ENCODE measurements at places on chromosomes 2 and 18.
A peak's percentile ranks its signal among the peaks of the same experiment; 100 is the strongest.

GRCh38 chr2:216777637-216778273 is 82.1 kb downstream of the TNP1 start:
- peak; percentile 5 for DNase-seq

- DNase-seq, result no peak
Observed at GRCh38 chr2:96184188-96184587, 24.4 kb downstream of the STARD7 start.

DNA sequence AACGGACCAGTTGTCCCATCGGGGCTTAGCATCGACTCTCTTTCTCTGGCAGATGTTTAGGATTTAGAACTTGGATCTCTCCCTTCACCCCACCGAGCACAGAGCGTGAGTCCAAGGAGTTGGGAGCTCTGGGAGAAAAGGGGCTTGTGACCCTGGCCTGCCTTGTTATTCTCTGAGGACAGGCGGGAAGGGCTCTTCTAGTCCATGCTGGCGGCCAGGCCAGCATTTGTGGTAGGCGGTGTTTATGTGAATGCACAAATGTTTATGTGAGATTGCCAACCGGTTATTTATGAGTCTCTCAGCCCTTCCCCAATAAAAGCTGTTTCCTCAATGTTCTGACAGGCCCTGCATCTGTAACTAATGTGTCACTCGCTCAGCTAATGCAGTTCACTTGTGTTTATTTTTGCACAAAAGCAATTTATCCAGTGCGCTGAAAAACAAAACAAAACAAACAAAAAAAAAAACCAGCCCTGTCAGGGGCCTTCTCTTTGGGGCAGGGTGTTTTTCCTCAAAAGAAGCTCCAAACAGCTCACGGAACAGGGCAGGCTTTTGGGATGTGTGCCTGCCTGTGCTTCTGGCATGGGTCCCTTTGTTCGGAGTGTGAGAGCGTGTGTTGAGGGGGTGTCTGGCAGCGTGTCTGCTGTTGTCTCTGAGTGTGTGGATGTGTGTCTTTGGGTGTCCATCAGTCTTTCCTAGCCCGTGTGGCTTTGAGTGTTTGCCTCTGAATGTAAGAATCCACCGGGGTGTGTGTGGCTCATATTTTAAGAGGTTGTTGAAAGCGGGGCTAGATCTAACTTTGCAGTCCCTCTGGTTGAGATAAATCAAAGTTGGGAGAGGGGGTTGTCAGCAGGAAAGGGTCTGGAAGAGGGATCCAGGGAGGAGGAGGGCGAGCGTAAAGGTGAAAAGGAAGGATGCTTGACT is 52.8 kb upstream of the HAAO start:
- no peak for DNase-seq

GRCh38 chr2:156800781-156801361 is 364.7 kb downstream of the GPD2 start:
- no peak for DNase-seq

GRCh38 chr2:99096728-99097127 is 44.8 kb upstream of the C2orf15 start:
- no peak for DNase-seq

- DNase-seq, result no peak
Observed at GRCh38 chr2:72827966-72828646, 2.3 kb upstream of the EXOC6B start.

GRCh38 chr2:45713136-45713535 is 61.7 kb downstream of the PRKCE start:
- no peak for DNase-seq

DNA sequence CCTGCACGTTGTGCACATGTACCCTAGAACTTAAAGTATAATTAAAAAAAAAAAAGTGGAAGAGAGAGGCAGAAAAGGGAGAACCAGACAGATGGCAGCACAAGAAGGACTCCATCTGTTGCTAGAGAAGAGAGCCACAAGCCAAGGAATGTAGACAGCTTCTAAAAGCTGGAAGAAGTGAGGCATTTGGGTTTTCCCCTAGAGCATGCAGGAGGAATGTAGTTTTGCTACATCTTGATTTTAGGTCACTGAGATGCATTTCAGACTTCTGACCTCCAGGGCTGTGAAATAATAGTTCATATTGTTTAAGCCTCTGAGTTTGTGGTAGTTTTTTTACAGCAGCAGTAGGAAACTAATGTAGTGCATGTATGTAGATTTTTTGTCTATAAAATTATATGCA is 46.0 kb downstream of the CAVIN2 start:
- DNase-seq, result no peak

- DNase-seq, result no peak
Observed at GRCh38 chr2:230925443-230925878, 419 bp upstream of the GPR55 start.

GRCh38 chr18:37956020-37956419 is 390.4 kb upstream of the CELF4 start:
- DNase-seq, result no peak

DNA sequence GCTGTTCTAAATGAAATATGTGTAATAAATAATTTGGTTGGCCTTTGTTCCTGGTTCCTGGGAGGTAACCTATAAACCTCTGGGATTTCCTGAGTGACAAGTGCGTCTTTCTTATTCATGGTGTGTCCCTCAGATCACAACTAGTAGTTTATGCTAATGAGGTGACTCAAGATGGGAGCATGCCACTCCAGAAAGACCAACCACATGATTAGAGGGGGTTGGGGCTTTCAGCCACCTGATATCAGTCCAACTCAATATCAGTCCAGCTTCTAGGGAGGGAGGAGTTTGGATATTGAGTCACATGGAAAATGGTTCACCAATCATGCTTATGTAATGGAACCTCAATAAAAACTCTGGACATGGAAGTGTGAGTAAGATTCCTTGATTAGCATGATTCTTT is 96.6 kb downstream of the QPCT start:
- no peak for DNase-seq

DNA sequence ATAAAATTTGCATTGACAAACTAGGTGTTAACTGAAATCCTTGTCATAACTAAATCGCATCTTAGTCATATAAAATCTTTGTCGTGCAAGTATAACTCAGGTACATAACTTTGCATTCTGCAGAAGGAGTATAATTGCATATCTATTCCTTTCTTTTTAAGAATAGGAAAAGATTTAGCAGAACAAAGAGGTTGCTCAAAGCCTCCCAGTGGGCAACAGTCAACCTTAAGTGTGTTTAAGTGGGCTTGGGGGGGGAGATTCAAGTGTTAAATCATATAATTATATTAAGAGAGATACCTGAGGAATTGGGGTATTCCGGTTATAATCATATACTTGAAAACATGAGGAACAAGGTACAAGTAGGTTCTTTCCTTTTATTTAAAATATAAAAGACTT is 913.3 kb downstream of the CPS1 start:
- no peak for DNase-seq

DNA sequence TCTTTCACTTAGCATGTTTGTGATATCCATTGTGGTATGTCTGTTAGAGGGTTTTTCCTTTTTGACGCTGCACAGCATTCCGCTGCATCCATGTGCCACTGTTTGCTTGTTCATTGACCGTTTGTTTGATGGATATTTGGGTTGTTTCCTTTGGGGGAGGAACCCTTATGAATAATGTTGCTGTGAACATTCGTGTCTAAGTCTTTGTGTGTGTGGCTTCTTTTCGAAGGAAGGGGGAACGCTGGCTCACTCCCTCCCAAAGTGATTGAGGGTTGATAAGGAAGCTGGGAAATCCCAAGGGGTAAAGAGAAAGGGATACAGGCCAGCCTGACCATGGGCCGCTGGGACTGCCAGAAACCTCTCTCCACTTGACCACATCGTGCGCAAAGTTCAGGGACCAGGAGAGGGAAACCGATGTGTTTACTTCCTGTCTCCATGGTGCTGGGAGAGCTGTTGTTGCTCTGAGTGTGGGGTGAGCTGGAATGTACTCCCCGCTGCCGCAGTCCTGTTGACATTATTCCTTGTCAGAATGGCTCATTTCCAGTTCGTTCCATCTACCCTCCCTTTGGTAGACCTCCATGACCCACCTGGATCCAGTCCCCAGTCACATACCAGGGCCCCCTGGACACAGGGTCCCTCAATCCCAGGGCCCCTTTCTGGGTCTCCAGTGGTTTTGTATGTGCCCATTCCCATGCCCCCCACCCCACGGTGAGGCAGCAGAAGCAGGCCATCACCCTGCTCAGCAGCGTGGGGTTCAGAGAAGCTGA is 39.6 kb downstream of the HS1BP3 start:
- DNase-seq, result no peak

DNA sequence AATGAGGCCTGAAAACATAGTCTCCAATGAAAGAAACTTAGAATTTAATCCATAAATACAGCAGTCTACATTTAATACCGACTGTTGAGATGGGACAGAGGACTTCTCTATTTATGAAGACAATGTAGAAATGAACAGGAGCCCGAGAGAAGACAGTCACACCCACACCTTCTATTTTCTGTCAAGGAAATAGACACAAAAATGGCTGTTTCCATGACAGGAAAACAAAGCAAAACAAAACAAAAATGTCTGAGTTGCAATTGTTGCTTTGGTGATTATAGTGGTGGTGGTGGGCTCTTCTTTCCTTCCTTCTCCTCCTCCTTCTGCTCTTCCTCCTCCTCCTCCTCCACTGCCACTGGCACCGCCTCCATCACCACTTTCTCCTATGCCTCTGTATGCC is 72.3 kb upstream of the CCDC68 start:
- DNase-seq, result no peak

- DNase-seq, result no peak
Observed at GRCh38 chr2:159614534-159615366, 1.6 kb downstream of the BAZ2B start.

- DNase-seq, result no peak
Observed at GRCh38 chr2:237464757-237465391, 22.2 kb upstream of the MLPH start.

- DNase-seq, result no peak
Observed at GRCh38 chr2:62452701-62453454, 53.1 kb downstream of the TMEM17 start.

- DNase-seq, result no peak
Observed at GRCh38 chr2:54572262-54572635, 116.1 kb downstream of the SPTBN1 start.

DNA sequence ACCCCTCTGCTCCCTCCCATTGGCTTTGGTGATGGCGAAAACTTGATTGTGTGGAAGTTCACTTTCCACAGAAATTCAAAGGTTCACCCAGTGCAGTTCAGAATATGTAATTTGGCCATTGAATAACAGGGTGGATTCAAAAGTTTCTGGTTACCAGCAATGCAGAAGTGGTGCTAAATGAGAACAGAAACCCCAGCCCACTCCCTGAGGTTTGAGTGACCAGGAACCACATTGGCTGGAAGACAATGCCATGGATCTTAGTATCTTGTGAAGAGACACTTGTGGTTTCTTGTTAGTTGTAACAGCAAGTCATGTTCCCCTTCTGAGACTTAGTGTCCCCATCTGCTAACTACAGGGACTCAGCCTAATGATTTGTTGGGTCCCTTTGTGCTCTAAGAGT is 49.8 kb downstream of the QPCT start:
- no peak for DNase-seq

DNA sequence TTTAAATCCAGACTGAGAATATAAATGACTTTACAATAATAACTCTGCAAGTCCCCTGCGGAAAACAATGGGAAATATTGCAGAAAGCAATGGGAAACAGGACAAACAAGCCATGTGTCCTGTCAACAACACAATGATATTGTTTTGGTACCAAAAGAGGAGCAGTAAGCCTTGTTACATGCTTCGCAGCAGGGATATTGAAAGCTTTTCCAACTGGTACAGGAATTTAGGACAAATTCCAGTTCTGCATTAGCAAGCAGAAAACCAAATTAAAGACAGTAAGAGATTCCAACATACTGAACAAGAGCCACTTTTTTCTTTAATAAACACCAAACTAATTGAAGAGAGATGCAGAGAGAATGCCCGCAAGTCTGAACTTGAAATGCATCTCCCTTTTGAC is 30.0 kb downstream of the FRZB start:
- no peak for DNase-seq

DNA sequence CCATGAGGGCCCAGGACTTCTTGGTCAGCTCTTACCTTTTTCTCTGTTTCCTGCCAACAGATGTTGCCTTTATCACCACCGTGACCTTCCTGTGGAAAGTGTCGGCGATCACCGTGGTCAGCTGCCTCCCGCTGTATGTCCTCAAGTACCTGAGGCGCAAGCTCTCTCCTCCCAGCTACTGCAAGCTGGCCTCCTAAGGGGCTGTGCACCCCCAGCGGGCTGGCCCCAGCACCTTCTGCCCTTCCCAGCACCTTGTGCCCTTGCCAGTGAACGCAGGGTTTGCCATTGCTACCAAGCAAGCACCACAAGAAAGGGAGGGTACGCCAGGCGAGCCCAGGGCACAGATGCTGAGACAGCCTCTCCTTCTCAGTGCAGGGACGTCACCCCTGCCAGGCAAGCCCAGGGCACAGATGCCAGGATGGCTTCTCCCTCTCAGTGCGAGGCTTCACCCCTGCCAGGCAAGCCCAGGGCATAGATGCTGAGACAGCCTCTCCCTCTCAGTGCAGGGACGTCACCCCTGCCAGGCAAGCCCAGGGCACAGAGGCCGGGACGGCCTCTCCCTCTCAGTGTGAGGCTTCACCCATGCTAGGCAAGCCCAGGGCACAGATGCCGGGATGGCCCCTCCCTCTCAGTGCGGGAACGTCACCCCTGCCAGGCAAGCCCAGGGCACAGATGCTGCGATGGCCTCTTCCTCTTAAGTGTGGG is 18.4 kb upstream of the NFATC1 start:
- no peak for DNase-seq

DNA sequence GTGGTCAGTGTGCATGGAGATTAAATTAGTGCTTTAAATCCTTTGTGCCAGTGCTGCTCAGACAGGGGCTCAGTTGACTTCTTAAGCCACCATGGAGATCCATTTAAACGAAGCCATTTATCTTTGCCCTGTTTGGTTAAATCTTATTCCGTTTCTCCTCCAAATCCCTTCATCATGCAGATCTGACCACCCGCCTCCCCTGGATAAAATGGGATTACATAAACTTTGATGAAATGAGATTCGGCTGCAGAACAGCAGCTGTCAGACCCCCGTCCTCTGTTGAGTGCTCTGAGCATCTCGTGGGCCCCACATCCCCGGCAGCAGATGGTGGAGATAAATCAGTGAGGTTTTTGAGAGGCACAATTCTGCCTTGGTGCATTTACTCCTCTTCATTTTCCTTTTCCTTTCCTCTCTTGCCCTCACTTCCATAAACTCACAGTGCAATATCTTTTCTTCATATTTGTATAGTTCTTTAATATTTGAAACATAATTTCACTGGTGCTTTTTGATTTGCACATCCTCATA is 84.4 kb upstream of the TWIST2 start:
- no peak for DNase-seq

GRCh38 chr2:143162997-143163396 is 33.8 kb downstream of the ARHGAP15 start:
- no peak for DNase-seq

- DNase-seq, result no peak
Observed at GRCh38 chr18:44824884-44825283, 144.2 kb downstream of the SETBP1 start.

GRCh38 chr2:204751472-204751871 is 206.2 kb downstream of the PARD3B start:
- no peak for DNase-seq

GRCh38 chr2:241273210-241274020 is 42.1 kb downstream of the HDLBP start:
- DNase-seq, result no peak

DNA sequence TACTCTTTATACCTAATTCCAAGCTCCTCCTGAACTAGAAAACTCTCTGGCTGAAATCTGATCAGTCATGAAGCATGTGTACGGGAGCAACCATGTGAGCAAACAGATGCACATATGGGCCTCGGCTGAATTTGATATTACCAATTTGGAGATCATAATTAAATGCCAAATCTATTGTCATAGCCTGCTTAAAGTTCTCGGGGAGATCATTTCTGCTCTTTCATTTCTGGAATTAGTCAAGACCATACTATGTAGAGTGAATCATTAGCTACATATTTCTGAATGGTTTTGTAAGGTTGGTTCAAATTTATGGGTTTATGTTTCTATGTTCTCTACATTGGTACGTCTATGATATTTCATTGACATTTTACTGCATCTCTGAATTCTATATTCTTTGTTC is 205.5 kb downstream of the UBE2E3 start:
- no peak for DNase-seq

All from stimulated activated CD4-positive, alpha-beta T cell treated with anti-CD3 and anti-CD28 coated beads, Interleukin-1b, Interleukin-23, amount 100 ng/mL, for 24 hours (primary cell).